GM23248 (cell line): ENCODE measurements at places on chromosomes 6 and 20. TPM values are rescaled to one million over a fixed set of nuclear protein-coding genes. Genes with fewer than 3 reads are reported as not detected.

GRCh38 chr20:23096986-23097520, 10.9 kb upstream of the CD93 start:
- DNase-seq = no peak
- no peaks in the 10 kb centered on the region for H3K36me3 ChIP-seq
- no peak overlapping the region for H3K27ac ChIP-seq
- H3K4me1 ChIP-seq = no peaks in the 10 kb centered on the region
- H3K27me3 ChIP-seq = peaks cover 5% of the 10 kb centered on the region
- H3K4me3 ChIP-seq = no peak overlapping the region

GRCh38 chr6:53464927-53465460, 79.9 kb downstream of the GCLC start:
- H3K27ac ChIP-seq = no peak overlapping the region
- H3K4me3 ChIP-seq = no peak overlapping the region
- H3K27me3 ChIP-seq = no peaks in the 10 kb centered on the region

GRCh38 chr6:35419417-35419816, 32.7 kb upstream of the FANCE start:
- H3K27me3 ChIP-seq = no peaks in the 10 kb centered on the region
- H3K4me1 ChIP-seq = peaks cover 12% of the 10 kb centered on the region
- H3K27ac ChIP-seq = no peak overlapping the region
- H3K36me3 ChIP-seq = peaks cover 3% of the 10 kb centered on the region
- DNase-seq = peak; percentile 40
- H3K4me3 ChIP-seq = no peak overlapping the region

DNA sequence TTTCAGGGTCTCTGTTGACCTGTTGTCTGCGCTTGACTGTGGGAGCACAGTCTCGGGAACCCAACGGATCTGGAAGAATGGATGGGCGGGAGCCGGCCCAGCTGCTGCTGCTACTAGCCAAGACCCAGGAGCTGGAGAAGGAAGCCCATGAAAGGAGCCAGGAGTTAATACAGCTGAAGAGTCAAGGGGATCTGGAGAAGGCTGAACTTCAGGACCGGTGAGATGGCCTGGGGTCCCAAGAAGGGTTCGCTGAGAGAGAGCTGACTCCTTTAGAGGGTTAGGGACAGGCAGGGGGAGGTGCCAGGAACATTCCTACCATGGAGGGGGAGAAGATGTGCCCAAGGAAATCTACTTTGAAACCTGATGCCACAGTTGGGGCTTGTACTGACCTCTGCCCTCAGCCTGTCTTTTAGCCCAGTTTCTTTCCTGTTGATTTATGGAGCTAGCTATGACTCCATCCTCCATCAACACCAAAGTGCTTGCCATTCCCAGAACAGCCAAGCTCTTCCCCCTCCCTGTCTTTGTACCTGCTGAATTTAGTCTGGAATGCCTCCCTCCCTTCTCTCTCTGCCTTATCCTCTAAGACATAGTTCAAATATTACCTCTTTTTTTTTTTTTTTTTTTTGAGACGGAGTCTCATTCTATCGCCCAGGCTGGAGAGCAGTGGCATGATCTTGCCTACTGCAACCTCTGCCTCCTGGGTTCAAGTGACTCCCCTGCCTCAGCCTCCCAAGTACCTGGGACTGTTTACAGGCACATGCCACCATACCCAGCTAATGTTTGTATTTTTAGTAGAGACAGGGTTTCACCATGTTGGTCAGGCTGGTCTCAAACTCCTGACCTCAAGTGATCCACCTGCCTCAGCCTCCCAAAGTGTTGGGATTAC, 12.2 kb downstream of the CEP250 start:
- H3K27me3 ChIP-seq = no peaks in the 10 kb centered on the region
- H3K4me1 ChIP-seq = no peaks in the 10 kb centered on the region
- no peak for DNase-seq
- peaks cover 30% of the 10 kb centered on the region for H3K36me3 ChIP-seq
- H3K4me3 ChIP-seq = no peak overlapping the region

DNA sequence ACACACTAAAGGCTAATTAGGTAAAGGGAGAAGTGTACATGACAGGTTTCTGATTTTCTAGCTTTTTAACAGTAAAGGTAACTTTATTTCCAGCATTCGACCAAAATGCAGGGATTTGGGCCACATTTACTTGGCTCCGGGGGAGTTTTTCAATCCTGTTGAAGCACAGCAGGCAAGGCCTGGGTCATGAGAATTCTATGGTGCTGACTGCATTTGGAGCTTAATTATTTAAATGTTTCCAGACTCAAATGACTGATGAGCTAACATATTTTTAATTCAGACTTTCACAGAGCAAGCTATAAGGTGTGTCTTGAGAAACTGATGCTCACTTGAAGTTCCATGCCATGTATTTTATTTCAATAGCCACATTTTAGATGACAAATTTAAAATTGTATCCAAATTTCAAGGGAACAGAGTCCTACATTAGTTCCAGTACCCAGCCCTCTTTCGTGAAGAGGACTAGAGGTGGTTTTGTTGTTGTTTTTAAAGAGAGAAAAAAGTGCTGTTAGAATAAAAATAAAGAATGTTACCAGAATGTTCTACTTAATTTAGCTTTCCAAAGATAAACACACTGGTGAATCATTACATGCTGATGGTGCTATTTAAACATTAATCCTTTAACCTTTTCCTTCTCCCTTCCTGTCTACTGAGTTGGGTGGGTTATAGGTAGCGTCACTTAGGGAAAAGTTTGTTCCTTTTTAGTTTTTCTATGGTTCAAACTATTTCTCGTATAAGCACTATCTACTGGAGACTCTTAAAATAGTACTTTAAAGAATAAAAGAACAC, 82.3 kb upstream of the PHACTR2 start:
- no peak overlapping the region for H3K27ac ChIP-seq
- H3K36me3 ChIP-seq = no peaks in the 10 kb centered on the region
- no peaks in the 10 kb centered on the region for H3K27me3 ChIP-seq
- H3K4me1 ChIP-seq = peaks cover 17% of the 10 kb centered on the region
- DNase-seq = peak; percentile 21
- H3K4me3 ChIP-seq = no peak overlapping the region

DNA sequence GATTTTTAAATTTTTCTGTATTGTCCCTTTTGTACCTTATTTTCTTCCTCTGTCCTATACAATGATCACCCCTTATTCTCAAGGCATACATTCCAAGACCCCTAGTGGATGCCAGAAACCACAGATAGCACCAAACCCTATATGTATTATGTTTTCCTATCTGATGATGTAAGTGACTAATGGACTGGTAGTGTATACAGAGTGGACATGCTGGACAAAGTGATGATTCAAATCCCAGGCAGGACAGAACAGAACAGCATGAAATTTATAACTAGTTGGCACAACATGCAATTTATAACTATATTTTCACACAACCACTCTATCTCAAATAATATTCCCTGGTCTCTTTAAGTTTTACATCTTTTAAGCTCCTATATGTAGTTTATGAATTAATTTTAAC, 205.6 kb upstream of the FLRT3 start:
- H3K4me3 ChIP-seq = no peak overlapping the region
- H3K4me1 ChIP-seq = no peaks in the 10 kb centered on the region
- H3K27me3 ChIP-seq = no peaks in the 10 kb centered on the region
- DNase-seq = no peak
- H3K36me3 ChIP-seq = no peaks in the 10 kb centered on the region

- H3K4me3 ChIP-seq = peak overlapping the region; percentile 95
- peak; percentile 91 for DNase-seq
- H3K4me1 ChIP-seq = peaks cover 51% of the 10 kb centered on the region
- peak overlapping the region; percentile 96 for H3K27ac ChIP-seq
- H3K36me3 ChIP-seq = peaks cover 12% of the 10 kb centered on the region; the same call in 1 of the 2 replicates
Measured at GRCh38 chr20:19976595-19977372, 40.4 kb upstream of the NAA20 start.

- DNase-seq = peak; percentile 99
- H3K4me1 ChIP-seq = peaks cover 53% of the 10 kb centered on the region
- no peaks in the 10 kb centered on the region for H3K36me3 ChIP-seq
Measured at GRCh38 chr6:11921017-11921438, 91.1 kb upstream of the HIVEP1 start.

DNA sequence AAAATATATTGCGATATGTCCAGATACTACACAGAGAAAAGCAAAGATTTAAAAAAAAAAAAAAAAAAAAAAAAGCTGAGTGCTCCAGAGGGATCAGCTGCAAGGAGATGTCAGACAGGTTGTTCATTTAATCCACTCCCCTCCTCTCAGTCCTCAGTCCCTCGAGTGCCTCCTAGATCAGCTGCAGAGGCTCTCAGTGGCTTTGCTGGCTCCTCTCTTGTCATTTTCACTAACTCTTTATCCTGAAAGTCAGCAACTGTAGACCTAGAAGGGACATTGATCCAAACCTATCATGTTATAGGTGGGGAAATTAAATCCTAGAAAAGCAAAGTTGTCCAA, 61.6 kb downstream of the KIAA0319 start:
- no peak overlapping the region for H3K27ac ChIP-seq
- H3K4me1 ChIP-seq = peaks cover 4% of the 10 kb centered on the region; the same call in 1 of the 2 replicates
- H3K36me3 ChIP-seq = no peaks in the 10 kb centered on the region
- no peak for DNase-seq

- peaks cover 67% of the 10 kb centered on the region for H3K4me1 ChIP-seq
- H3K27ac ChIP-seq = peak overlapping the region; percentile 100
- H3K36me3 ChIP-seq = no peaks in the 10 kb centered on the region
- DNase-seq = peak; percentile 97
- no peaks in the 10 kb centered on the region for H3K27me3 ChIP-seq
Measured at GRCh38 chr6:37137201-37138090, 32.5 kb upstream of the PIM1 start.

GRCh38 chr20:64075556-64075955, 3.8 kb downstream of the RGS19 start:
- no peak overlapping the region for H3K4me3 ChIP-seq
- no peaks in the 10 kb centered on the region for H3K27me3 ChIP-seq
- peaks cover 10% of the 10 kb centered on the region for H3K4me1 ChIP-seq
- no peak overlapping the region for H3K27ac ChIP-seq

GRCh38 chr6:155224618-155225017, 39.2 kb upstream of the CLDN20 start:
- no peaks in the 10 kb centered on the region for H3K27me3 ChIP-seq
- peak; percentile 29 for DNase-seq
- H3K36me3 ChIP-seq = no peaks in the 10 kb centered on the region
- H3K4me1 ChIP-seq = peaks cover 11% of the 10 kb centered on the region
- no peak overlapping the region for H3K4me3 ChIP-seq

DNA sequence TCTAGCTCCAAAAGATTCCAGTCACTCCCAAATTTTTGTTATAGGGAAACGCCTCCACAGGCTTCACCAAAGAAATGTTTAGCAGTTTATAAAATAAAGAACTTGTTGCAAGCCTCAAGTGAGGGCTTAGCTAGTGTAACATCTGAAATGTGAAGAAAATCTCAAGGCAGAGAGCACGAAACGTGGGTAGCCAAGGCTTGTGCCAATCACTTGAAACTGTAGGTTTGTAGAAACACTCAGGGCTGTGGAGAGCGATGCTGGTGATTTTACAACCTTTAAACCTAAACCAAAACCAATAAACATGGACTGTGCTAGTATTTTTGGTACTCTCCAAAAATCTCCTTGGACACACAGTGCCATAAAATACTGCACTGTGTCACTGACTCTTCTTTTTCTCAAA, 108.1 kb upstream of the TRAF3IP2 start:
- H3K4me1 ChIP-seq = peaks cover 33% of the 10 kb centered on the region
- peaks cover 17% of the 10 kb centered on the region for H3K36me3 ChIP-seq
- H3K27ac ChIP-seq = no peak overlapping the region
- DNase-seq = no peak
- no peaks in the 10 kb centered on the region for H3K27me3 ChIP-seq

Gene OR2J3
- not detected in 2 replicates for total RNA-seq

Gene LINC00237
- not detected in 2 replicates for total RNA-seq

Gene TFAP2B
- total RNA-seq = not detected in 2 replicates

Gene DEFB132
- total RNA-seq = not detected in 2 replicates

Gene PRKN
- total RNA-seq = 0.63 and 2.3 TPM in 2 replicates

Gene DCDC2
- not detected in 2 replicates for total RNA-seq

Gene NEURL2
- 4.3 and 8.3 TPM in 2 replicates for total RNA-seq
